ENCODE measurements at places on chromosomes 7 and 10.

DNA sequence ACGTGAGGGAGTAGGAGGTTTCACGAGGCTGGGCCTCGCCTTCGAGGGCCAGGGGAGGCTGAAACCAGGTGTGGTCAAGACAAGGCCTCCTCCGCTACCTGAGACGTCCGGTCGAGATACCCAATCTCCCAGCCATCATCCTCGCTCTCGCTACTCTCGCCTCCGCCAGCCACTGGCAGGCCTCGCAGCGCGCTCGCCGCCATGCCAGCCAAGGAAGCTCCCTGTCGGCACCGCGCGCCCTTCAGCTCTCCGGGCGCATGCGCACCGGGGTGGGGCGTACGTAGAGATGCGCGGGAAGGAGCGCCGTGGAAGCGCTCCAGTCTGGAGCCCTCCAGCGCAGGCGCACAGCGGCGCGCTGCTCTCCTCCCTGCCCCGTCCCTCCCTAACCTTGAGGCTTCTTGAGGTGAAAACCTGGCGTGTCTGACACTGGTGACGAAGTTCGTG is at the start of gene ASZ1:
TSS of gene ASZ1 (minus strand) at position 236 of the 444 bp plus-strand sequence. CDS start at position 203, 33 bp downstream.
- DNase-seq = no peak

DNA sequence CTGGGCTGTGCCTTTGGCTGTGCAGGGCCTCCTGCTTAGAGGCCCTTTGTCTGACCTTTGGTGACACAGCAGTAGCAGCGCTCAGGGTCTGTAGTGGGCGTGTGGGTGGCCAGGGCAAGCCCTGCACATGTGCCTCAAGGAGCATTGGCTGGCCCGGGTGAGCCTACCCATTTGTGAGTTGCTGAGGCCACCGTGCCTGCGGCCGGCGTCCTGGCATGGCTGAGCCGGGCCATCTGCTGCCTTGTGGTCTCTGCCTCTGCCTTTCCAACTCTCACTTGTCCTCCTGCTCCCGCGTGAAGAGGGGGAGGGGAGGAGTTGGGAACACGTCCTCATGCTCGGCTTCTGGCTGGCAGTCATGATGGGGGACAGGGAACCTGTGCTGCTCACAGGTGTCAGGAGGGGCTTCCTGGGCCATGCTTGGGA is 9.2 kb upstream of the ORAI2 start:
- DNase-seq = no peak

- DNase-seq = no peak
Observed at GRCh38 chr7:69176841-69177240, 421.4 kb upstream of the AUTS2 start.

- DNase-seq = no peak
Observed at GRCh38 chr10:126905776-126906703, 812 bp downstream of the DOCK1 start.

DNA sequence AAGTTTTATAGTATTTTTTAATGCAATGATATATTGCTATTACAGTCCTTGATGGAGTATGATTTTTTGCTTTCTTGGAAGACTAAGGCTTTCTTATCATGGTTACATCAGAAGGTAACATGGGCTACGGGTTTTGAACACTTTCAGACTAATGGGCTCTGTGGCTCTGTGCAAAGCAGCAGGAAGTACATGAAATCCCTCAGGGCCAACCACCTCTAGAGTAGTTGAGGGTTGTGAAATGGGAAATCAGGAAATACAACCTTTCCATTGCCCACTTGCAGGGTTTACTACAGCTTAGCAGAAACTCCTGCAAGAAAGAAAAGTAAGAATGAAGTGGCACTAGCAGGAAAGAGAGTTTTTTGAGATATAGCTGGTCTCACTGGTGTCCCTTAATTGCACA is 853.5 kb downstream of the KCNMA1 start:
- no peak for DNase-seq

DNA sequence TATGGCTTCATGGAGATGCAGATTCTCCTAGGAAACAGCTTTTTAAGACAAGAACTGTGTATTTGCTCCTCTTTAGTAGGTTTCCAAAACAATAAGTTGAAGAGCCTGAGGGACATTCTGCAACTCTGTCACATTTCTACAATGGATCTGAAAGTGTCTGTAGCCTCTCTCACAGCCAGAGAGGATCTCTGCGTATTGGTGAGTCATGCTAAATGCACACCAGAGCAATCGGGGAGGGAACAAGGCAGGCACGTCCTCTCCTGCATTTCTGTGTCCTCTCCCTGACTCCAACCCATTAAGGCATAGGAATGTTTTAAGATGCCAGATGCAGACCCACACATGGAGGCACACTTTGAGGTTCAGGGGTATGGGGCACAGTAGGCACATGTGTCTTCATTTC is 1126.4 kb upstream of the GHITM start:
- no peak for DNase-seq

DNA sequence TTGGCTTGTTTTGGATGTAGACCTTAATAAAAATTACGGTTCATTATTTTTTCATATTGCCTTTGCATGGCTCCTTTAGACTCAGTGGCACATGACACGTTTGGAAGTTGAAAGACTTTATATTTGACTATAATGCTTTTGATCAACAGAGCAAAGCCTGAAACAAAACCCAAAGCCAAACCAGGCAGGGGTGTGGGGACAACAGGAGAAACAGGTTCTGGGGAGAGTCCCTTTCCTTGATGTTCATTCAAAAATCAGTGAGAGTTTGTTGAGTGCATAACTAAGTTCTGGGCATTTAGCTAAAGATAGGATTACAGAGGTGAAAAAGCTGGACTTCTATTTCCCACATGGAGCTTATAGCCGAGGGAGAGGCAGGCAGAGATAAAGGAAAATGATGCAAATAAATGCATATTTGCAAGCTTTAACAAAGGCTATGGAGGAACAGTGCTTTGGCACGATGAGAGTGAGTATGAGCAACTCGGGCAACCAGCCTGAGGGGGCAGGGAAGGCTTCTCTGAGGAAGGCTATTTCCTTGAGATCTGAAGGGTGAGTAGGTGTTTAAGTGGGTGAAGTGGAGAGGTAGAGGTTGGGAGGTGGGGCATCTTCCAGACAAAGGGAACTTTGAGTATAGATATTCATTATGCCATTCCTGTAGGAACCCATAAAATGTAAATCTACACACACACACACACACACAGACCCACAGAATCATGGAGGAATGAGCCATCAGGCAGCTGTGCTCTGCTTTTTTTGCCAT is 34.5 kb upstream of the PDZD8 start:
- no peak for DNase-seq

- no peak for DNase-seq
Observed at GRCh38 chr7:38211940-38212339, 33.9 kb downstream of the STARD3NL start.

- no peak for DNase-seq
Observed at GRCh38 chr7:47039904-47040303, 542.0 kb downstream of the TNS3 start.

DNA sequence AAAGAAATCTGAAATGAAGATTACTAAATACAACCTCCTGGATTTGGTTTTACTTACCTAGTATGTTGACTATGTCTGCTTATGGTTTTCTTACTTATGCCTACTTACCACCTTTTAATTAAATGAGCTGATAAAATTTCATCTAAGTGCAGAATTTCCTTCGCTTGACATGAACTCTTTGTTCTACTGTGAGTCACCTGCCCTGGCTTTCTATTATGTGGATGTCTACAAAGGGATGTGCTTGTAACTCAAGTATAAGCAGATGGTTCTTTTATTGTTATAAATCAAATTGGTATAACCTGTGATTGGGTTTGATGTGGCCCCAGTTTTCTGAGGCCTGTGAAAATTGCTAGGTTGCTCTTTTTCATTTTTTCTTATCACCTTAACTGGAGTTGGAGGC is 389.1 kb upstream of the ANKRD30A start:
- DNase-seq = no peak

DNA sequence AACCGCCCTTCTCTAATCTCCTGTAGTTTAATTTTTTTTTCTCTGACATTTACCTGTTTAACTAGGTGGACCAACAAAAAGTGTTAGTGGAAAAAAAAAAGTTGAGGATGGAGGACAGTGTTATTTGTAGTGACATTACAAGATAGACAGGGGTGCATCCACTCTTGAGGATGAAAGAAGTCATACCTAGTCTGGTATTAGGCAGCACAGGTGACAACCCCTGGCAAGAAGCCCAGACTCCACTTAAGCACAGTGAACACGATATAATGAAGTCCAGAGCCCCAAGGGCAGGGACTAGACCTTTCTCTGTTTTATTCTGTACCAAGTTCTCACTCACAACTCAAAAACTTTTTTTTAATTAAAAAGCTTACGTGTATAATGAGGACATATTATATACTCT is 268.4 kb downstream of the GPR37 start:
- no peak for DNase-seq

GRCh38 chr7:35267411-35267810 is 13.5 kb upstream of the TBX20 start:
- DNase-seq = no peak

GRCh38 chr10:62715383-62715782 is 89.1 kb upstream of the ADO start:
- DNase-seq = no peak

GRCh38 chr7:149300620-149301285 is 38.8 kb downstream of the ZNF783 start:
- no peak for DNase-seq

DNA sequence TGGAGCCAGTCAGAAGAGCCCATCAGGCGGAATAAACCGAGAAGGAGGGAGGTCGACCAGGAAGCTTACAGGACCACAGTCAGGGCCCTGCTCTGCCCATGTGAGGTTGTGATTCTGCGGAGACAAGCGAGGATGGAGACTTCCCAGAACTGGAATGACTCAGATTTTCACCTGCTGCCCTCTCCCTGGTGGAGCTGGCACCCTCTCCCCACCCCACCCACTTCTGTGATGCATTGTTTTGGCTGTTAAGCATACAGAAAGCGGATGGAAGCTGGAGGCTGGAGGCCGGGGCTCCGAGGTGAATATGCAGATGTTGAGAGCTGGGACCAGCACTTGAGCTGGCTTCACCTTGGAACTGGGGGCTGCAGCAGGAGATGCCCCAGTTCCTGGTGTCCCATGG is 57.4 kb downstream of the NPTX2 start:
- DNase-seq = no peak

DNA sequence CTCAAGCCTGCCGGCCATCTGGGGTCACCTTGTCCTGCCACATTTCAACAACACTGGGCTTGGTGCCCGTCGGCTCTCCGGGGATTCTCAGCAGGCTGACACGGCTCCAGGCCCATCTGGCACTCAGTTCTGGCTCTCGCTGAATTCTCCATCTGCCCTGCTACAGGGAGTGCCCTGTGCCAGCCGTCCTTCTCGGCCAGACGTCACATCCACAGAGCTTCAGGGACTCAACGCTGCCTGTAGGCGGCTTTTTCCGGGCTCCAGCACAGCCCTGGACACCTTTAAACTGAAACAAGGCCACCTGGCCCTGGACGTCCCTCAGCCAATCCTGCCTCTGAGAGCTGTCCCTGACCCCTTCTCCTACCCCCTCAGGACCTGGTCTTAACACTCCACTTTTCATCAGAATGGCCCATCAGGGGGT is 43.0 kb downstream of the TMEM130 start:
- no peak for DNase-seq

- DNase-seq = no peak
Observed at GRCh38 chr7:24709051-24709450, 48.2 kb downstream of the GSDME start.

DNA sequence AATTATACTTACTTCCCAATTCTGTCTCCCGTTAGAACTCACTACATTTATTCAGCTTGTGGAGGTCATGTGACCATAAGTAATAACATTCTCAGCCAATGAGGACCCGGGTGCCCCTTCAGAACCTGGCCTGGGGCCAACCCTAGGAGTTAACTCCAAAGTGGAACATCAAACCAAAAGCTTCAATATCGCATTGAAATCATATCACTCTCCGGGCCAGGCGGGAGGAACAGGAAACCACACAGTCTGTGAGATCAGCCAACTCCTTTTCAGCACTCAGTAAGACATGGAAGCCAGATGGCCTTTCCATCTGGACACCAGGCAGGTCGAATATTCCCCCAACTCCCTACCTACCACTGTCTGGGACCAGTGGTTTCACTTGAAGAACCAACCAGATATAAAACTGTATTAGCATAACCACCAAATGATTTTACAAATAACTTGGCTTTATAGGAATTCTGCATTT is 5.5 kb downstream of the CREB3L2 start:
- no peak for DNase-seq

- no peak for DNase-seq
Observed at GRCh38 chr7:18467011-18467410, 28.5 kb upstream of the HDAC9 start.

DNA sequence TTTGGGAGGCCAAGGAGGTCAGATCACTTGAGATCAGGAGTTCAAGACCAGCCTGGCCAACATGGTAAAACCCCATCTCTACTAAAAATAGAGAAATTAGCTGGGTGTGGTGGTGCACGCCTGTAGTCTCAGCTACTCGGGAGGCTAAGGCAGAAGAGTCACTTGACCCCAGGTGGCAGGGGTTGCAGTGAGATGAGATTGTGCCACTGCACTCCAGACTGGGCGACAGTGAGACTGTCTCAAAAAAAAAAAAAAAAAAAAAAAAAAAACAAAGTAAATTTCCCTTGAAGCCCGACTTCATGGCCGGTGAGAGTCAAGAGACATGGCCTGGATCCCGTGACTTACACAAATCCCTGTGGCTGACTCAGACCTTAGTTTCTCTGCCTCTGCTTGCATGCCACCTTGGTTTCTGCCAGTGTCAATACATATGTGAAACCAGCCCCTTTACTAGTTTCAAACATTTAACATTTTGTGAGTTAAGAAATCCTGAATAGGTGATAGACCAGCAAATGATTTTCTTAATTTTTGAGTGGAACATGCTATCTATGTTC is 62.8 kb downstream of the ZEB1 start:
- DNase-seq = no peak

DNA sequence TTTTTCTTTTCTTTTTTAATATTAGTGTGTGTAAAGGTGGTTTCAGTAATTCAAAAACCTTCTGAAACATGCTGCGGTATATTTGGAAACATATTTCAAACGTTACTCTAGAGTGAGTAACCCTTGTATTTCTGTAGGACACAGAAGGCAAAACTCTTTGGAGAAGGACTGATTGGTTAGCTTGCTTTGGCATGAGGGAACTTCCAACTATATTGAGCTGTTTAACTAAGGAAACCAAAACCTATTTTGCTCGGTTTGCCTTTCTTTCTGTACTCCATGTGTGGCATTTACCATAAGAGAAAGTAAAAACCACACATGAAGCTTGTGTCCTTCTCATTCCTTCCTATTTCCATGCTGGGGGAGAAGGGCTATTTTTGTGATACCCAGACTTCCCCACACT is 149.8 kb downstream of the DYNC1I1 start:
- no peak for DNase-seq

GRCh38 chr10:80452640-80453039 is 1.5 kb upstream of the TSPAN14 start:
- no peak for DNase-seq

- no peak for DNase-seq
Observed at GRCh38 chr10:72126184-72126871, 38.0 kb upstream of the SPOCK2 start.

GRCh38 chr7:72265071-72265904 is 146.8 kb downstream of the CALN1 start:
- no peak for DNase-seq

- no peak for DNase-seq
Observed at GRCh38 chr7:120444650-120445049, 171.7 kb downstream of the KCND2 start.

DNA sequence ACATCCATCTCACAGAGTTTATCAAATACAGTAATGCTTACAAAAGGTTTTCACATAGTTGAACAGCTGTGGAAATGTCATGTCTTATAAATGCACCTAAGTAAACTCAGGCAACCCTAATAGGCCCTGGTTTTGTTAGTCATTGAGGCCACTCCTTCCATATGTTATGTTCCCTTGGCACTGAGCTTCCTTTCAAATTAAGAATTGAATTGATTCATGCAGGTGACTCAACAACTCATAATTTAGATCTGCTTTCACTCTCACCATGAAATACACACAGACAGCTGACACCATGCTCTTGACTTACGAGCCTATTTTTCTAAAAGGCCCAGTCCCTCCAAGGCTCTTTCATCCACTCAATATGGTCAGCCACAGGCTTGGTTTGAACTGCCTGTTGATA is 476.9 kb downstream of the KCNMA1 start:
- no peak for DNase-seq

All from activated T-cell treated with anti-CD3 and anti-CD28 coated beads, Interleukin-2, amount 50 U/mL, for 24 hours (primary cell).